ENCODE measurements at places on chromosomes 3 and 15.

GRCh38 chr3:197742787-197743186 lies 6.1 kb upstream of the RUBCN start:
- no peak for DNase-seq

- no peak for DNase-seq
Measured at GRCh38 chr15:62912808-62913207, 129.7 kb upstream of the TPM1 start.

DNA sequence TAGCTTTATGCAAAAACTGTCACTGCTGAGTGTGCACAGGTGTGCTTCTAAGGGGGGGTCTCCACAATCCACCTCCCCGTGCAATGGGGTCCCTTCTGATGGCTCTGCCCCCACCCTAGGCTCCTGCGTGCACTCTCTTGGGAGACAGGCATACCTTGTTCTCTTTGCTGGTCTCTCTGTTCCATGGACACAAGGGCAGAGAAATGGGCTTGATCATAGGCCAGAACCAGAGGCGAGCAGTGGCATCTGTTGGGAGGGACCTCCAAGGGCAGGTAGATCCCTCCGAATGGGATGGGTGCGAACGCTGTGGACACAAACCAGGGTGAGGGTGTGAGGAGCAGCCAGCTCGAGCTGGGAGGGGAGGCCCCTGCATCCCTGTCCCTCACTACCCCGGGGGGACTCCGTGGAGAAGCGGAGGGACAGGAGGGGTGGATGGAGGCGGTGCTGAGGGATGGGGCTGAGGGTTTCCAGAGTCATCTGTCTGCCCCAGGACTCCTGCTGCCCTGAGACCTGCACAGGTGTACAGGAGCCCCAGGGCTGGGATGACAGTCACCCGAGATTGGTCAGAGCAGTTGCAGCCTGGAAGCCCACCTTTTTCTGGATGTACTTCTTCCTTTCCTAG lies 175.0 kb downstream of the KLF13 start:
- no peak for DNase-seq

GRCh38 chr3:61573441-61573840 lies 12.1 kb downstream of the PTPRG start:
- no peak for DNase-seq

DNA sequence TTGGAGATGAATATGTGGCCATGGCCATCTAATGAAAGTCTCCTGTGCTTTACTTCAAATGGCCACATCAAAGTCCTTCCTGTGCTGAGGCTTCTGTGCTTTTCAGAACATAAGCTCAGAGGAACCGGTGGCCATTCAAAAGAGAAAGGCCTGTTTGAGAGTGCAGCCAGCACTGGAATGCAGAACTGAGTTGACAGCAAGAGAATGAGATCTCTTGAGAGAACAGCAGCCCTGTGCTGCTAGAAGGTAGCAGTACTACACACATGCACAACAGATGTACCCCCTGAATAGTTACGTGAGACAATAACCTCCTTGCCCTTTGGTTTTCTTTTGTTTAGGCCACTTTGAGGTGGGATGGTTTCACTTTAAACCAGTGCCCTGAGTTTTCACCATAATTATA lies 292.5 kb downstream of the PTPRG start:
- peak; percentile 18 for DNase-seq

- no peak for DNase-seq
Measured at GRCh38 chr3:19272296-19272695, 124.0 kb downstream of the KCNH8 start.

GRCh38 chr3:42032693-42033349 lies 58.3 kb upstream of the TRAK1 start:
- DNase-seq, result peak; percentile 93

GRCh38 chr3:59052803-59053411 lies 3.1 kb upstream of the CFAP20DC start:
- peak; percentile 66 for DNase-seq

DNA sequence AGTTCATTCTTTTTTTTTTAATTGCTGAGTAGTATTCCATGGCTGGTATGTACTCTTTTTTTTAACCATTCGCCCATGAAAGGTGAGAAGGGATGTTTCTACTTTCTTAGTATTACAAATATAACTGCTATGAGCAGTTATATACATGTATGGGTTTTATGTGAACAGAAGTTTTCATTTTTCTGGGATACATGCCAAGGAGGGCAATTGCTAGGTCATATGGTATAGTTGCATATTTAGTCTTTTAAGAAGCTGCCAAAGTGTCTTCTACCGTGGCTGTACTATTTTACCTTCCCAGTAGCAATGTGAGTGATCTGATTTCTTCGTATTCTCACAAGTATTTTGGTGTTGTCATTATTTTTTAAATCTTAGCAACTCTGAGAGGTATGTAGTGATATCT lies 11.2 kb upstream of the KLHL40 start:
- DNase-seq, result no peak

DNA sequence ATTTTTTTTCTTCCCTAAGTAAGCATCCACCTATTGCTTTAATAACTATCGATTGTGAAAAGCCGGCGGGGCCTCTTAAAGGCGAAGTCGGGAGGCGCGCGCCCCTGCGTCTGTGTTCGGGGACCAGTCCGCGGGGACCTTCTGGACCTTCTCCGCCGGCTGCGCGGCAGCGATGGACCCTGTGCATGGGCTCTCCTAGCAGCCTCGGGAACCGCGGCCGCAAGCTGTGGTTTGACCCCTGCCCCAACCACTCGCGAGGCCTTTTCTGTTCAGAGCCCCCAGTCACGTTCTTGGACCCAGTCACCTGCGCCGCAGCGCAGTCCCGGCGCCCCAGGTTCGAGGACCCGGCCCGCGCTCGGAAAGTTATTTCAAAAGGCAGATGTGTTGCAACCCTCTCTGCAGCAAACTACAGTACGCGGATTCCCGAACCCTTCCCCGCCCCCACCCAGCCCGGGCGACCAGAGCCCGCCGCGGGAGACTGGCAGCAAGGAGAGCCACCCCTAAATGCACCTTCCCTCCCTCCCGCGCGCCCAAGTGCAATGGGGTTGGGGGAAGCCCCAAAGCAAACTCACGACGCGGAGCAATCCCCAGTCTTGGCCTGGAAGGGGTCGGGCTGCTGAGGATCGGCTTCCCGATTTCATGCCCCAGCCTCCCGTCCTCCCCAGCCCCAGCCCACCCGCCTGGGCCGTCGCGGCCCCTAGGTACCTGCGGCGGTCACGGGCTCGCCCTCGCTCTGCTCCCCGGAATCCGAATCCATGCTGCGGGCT lies 684 bp downstream of the TNFAIP8L3 start:
- peak; percentile 50 for DNase-seq

Measured in adipocyte (in vitro differentiated cells).